RPMI8226 (cell line): ENCODE measurements at places on chromosomes 2 and 18.

GRCh38 chr18:6561420-6561861, 146.7 kb upstream of the L3MBTL4 start:
- no peak for DNase-seq

DNA sequence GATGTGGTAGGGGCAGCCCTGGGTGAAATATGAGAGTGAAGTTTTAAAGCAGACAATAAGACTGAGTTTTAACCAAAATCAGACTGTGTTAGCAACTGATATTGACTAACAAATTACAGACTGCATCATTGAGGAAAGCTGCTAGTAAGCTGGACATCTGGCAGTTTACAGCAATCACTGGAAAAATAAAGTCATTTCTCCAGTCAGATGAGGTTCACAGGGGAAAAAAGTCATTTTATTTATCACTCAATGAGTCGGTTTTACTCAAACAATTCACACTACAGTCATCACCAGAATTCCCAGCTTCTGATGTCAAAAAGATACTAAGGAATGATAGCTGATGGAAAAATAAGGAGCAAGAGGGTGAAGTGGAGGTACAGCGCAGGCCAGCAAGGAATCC, 10.5 kb upstream of the TMEM177 start:
- no peak for DNase-seq

GRCh38 chr18:2219706-2220105, 351.6 kb downstream of the METTL4 start:
- DNase-seq: no peak

DNA sequence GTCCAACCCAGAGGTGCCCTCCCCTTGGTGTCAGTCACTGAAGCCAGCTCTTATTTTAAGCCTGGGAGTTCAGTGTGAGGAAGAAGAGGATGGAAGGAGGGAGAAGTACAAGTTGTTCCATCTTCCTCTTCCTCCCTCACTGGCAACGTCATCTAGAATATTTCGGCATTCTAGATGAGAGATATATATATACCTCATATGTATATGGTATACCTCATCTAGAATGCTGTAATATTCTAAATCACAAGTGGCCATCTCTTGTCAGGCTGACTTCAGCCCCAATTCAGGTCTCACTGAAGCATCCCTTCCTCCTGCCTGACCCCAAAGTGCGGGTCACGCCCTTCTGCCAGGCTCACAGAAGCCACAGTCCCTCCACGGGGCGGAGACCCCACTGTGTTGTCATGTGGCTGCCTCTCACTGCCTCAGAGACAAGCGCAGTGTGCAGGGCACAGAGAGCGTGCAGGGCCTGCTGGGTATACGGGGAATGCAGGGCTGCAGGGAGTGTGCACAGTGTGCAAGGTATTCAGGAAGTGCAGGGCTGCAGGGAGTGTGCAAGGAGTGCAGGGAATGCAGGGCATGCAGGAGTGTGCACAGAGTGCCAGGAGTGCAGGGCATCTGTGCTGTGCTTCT, 32.8 kb upstream of the B3GNT7 start:
- DNase-seq: no peak

DNA sequence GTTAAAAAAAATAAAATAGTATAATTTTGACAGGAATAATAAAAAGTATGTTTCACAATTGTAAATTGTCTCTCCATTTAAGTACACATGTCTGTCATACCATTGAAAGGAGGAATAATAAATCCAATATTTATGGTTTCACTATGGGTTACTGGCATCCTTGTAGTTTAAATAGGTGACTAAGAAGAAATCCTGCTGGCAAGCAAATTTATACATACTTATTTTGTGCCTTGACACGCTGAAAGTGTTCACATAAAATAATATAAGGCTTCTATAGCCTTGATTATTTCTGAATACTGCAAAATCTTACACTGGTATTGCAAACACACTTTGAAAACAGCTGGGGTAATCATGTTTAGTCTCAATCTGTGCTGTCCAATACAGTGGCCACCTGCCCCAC, 138.3 kb upstream of the ETAA1 start:
- no peak for DNase-seq
